Omental fat pad (tissue), 4 donors: ENCODE measurements at places on chromosomes 11 and 22.

- DNase-seq = no peak
Measured at GRCh38 chr11:105789579-105790420, 179.9 kb downstream of the GRIA4 start.

DNA sequence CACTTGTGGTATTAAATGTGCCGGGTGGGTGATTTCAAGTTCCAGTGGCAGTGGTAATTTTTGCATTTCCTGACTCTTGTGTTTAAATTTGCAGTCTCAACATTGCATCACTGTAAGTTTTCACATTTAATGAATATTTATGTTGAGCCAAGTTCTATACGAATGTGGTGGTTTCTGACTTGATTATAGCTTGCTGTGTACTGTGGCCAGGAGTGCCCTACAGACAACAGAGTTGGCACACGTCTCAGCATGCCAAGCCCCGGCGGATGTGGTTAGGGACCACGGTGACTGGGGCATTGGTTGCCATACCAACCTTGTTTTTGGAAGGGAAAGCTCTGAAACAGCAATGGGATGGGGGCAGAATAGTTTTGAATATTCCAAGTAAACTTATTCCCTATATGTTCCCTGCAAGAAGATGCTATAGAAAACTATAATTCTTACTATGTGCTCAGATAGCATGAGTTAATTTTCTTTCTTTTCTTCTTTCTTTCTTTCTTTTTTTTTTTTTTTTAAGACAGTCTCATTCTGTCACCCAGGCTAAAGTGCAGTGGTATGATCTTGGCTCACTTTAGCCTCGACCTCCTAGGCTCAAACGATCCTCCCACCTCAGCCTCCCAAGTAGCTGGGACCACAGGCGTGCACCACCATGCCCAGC lies 16.0 kb downstream of the ZNRF3 start:
- DNase-seq = no peak

DNA sequence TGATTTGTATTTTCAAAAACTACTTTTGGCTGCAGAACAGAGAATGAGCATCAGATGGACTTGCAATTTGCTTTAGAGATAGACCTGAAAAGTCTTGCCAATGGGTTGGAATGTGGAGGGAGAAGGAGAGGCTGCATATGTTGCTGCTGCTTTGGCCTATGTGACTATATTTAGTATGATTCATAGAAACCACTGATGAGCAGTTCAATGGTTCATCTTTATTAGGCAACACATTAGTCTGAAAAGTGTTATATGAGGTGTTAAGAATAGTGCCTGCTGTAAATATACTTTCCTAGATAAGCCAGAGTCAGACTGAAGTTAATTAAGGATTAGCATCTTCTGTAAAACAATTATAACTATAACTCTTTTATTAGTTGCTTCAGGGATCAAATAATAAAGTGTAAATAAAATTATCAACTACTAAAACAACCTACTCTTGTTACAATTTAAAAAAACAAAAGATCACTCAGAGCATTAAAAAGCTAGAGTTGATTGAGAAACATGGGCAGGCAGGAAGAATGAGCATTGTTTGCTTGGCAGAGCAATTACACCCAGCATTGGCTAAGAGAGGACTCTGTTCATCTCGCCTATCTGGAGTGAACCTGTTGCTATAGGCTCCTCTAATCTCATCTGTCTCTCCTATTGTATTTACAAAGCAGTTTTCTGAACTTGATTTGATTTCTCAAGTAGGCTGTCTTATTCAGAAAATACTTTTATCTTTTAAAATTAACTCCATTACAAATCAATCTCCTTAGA lies 36.3 kb downstream of the HORMAD2 start:
- DNase-seq = no peak

DNA sequence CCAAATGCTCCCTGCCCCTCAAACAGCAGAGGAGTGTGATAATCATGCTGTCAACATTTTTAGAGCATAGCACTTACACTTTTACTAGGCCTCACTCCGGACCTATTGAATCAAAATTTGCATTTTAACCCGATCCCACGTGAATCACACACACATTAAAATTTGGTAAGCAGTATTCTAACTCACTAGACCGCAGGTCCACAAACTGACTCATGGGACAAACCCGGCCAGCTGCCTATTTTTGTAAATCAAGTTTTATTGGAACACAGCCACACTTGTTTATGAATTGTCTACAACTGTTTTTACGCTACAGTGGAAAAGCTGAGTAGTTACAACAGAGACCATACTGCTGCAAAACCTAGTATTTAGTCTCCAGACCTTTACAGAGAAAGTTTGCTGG lies 43.3 kb downstream of the SNX19 start:
- no peak for DNase-seq

- no peak for DNase-seq
Measured at GRCh38 chr11:103315248-103315647, 206.0 kb downstream of the DYNC2H1 start.

GRCh38 chr11:8697054-8697453 lies 14.5 kb downstream of the RPL27A start:
- DNase-seq = no peak

GRCh38 chr22:43697894-43698293 lies 114.2 kb downstream of the EFCAB6 start:
- DNase-seq = no peak

- DNase-seq = no peak
Measured at GRCh38 chr11:128324051-128324481, 263.3 kb downstream of the ETS1 start.

DNA sequence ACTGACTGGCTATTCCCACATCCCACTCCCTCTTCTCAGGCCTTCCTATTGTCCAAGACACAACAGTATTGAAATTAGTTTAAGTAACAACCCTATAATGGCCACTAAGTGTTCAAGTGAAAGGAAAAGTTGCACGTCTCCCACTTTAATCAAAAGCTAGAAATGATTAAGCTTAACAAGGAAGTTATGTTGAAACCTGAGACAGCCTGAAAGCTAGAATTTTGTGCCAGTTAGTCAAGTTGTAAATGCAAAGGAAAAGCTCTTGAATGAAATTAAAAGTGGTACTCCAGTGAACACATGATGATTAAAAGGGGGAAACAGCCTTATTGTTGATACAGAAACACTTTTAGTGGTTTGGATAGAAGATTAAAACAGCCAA lies 332.7 kb downstream of the CASP12 start:
- no peak for DNase-seq

DNA sequence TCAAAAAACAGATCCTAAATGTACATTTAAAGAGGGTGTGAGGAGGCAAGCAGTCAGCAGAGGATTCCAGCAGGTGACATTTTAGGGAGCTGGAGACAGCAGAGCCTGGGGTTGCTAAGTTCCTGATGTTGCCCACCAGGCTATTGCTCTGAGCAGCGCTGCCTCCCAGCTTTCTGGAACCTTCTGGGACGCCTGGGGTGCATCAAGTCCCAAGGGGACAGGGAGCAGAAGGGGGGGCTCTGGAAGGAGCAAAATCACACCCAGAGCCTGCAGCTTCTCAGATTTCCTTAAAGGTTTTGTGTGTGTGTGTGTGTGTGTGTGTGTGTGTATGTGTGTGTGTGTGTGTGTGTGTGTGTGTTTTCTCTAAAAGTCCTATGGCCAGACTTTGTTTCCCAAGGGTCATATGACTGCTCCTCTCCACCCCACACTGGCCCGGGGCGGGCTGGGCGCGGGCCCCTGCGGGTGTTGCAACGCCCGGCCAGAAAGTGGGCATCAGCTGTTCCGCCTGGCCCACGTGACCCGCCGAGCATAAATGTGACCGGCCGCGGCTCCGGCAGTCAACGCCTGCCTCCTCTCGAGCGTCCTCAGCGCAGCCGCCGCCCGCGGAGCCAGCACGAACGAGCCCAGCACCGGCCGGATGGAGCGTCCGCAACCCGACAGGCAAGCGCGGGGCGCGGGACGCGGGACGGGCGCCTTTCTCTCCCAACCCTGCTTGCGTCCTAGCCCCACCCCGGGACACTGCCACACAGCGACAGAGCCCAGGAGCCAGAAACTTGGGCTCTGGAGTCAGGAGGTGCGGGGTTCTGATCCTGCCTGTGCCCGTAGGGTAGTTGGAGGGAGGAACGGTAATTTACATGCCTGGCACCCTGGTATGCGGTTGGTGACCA lies at the start of gene HMOX1:
Gene HMOX1 (plus strand): TSS at position 560 of the 887 bp plus-strand sequence. CDS start 78 bp downstream, at position 638.
- DNase-seq = peak; percentile 87

GRCh38 chr11:75930534-75930933 lies 115.5 kb downstream of the UVRAG start:
- no peak for DNase-seq

- DNase-seq = no peak
Measured at GRCh38 chr11:1401656-1402221, 12.0 kb downstream of the BRSK2 start.

- no peak for DNase-seq
Measured at GRCh38 chr22:30607300-30607930, 441 bp downstream of the TCN2 start.

- DNase-seq = no peak
Measured at GRCh38 chr11:64316672-64317324, 561 bp downstream of the TRMT112 start.

GRCh38 chr11:1778141-1778911 lies 14.6 kb upstream of the CTSD start:
- DNase-seq = no peak

DNA sequence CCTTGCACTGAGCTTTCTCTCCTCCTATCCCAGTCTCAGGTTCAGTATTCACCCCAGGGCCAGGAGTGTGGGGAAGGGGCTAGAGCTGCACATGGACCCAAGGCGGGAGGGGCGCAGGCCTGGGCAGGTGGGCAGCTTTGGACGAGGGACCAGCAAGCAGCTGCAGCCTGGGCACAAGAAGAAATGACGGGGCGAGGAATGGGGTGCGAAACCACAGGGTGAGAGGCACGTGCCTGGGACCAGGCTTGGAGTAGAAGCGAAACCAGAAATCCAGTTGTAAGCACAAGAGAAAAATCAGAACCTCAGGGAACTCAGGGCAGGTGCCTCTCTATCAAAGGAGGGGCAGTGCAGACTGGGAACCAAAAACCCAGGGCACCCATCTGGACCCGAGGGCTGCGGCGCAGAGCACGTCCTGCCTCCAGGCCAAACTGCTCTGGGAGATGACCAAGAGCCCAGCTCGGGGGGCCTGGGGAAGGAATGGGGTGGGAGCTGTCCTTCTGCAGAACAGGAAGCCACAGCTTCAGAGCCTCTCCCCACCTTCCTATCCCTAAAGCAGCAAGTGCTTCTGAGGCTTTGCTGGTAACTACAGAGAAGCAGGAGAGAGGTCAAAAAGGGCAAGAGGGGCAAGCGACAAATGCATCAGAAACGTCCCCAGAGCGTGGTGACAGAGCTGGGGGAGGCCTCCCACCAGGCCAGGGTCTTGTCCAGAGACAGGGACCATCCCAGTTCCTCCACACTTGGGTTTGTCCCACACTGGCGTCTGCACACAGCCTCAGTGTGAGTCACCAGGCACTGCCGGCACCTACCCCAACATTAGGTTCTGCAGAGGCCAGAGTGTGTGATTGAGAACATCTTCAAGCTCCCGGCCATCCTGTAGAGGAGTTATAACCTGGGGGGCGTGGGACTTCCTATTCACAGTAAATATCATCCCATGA lies 18.3 kb upstream of the TMPRSS4 start:
- no peak for DNase-seq

DNA sequence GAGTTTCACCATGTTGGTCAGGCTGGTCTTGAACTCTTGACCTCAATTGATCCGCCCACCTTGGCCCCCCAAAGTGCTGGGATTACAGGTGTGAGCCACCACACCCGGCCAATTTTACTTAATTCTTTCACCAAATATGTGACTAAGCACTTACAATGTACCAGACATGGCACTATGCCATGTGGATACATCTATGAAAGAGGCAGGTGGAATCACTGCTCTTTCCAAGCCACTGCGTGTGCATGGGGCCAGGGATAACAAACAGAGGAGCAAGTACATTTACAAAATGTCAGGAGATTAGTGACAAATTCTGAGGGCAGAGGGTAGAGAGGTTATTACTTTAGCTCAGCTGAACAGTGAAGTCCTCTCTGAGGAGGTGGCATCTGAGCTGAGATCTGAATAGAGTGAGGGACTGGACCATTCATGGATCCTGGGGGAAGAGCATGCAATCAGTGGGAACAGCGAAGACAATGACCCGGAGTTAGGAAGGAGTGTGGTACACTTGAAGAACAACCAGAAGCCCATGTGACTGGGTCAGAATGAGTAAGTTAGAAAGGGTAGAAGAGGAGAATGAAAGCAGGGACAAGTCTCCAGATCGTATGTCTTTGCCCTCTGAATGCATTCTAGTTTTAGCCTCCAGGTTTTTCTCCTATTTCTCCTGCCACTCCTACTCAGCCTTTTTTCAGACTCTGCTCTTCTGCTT lies 38.3 kb upstream of the GRAMD1B start:
- DNase-seq = no peak

DNA sequence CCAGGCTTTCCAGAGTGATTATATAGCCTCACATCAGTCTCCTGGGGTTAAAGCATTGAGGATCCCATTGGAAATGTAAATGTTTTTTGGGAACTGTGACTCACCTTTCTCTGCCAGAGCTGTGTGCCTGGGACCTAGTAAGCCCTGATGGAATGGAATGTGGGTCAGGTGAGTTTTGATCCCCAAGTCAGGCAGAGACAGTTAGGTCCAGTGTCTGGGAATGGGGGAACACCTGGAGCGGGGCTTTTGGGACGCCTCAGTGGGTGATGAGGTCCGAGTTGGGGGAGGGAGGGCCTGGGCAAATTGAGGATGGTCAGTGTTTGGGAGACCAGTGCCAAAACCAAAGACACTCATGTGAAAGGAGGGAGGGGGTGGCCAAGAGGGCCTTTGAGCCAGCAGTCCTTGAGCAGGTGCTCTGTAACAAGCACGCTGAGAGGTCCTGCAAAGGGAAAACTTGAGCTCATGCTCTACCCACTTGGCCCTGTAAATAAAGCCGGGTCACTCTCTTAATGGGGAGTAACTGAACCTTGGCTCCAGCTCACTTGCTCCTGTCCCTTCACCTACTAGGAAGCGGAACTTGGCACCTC lies 104.7 kb downstream of the NAV2 start:
- no peak for DNase-seq

DNA sequence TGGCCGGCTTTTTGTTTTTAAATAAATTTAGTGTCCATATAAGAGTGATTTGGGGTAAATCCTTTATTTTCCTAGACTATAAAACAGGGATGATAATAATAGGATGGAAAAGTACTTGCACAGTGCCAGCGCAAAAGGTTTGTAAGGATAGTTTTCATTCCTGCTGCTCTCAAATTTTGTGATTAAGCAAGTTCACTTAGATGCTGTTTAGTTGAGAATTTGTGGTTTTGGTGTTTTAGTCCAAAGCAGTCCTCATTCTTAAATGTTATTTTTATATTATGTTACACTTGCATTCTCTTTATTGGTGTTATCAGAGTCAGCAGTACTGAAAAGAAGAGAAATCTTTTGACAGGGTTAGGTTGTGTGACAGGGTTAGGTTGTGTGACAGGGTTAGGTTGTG lies 47.9 kb downstream of the PPP6R3 start:
- DNase-seq = no peak

GRCh38 chr11:30960387-30960992 lies 374.3 kb upstream of the MPPED2 start:
- no peak for DNase-seq

GRCh38 chr22:23243859-23244689 lies 63.8 kb downstream of the BCR start:
- no peak for DNase-seq

GRCh38 chr11:11306855-11307254 lies 46.2 kb downstream of the CSNK2A3 start:
- DNase-seq = no peak
